ENCODE measurements at places on chromosomes 2 and 18.

DNA sequence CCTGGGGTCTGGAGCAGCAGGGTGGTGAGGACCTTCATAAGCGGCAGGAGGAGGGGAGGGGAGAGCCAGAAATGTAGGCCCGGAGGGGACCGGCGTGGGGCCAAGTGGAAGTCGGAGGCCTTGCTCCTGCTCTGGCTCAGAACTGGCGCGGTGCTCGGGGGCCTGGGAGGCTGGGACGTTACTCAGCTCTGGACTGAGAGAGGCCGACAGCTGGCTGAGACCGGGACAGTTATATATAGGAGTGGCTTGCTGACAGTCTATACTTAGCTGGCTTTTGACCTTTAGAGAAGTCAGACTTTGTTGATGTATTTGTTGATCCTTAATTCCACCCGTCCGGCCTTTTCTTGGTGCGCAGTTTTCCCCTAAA is 15.7 kb downstream of the IGFBP5 start:
- DNase-seq, result no peak

GRCh38 chr2:118841450-118841827 is 6.0 kb downstream of the EN1 start:
- DNase-seq, result no peak

- DNase-seq, result peak; percentile 52
Measured at GRCh38 chr2:229087843-229088516, 183.1 kb downstream of the PID1 start.

DNA sequence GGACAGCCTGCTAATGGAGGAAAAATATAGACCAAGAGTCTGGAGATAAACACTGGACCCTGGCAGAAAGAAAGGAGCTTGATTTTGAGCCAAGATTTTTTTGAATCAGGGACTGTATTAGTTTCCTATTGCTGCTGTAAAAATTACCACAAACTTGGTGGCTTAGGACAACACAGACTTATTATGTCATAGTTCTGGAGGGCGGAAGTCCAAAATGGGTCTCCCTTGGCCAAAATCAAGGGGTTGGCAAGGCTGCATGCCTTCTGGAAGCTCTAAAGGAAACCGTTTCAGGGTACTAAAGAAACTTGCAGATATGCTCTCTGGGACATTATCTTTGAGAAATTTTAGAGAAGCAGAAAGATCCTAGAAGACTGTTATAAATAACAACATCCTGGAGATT is 140.1 kb downstream of the BABAM2 start:
- DNase-seq, result peak; percentile 16

- DNase-seq, result no peak
Measured at GRCh38 chr2:38704664-38705063, 38.8 kb downstream of the GALM start.

GRCh38 chr2:233202531-233202944 is 48.9 kb upstream of the ATG16L1 start:
- no peak for DNase-seq

GRCh38 chr2:184498936-184499335 is 99.4 kb upstream of the ZNF804A start:
- DNase-seq, result no peak

DNA sequence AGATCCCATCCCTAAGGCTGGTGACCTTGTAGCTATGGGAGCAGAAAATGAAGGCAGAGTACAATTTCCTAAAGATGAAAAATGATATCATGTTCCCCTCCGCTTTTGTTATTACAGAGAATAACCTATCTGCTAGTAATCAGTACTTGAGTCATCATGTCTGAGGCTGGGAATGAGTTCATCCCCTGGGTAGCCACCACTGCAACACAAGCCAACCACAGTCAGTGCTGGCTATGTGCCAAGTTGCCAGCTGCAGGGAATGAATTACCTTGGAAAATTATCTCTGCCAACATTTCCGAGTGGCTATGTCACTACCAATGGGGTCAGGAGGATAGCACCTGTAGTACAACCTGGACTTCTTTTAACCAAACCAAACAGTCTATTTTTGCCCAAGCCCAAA is 1094.7 kb upstream of the DDX18 start:
- DNase-seq, result no peak
